ENCODE measurements at places on chromosomes 5 and 9.
A peak's percentile ranks its signal among the peaks of the same experiment; 100 is the strongest.

- DNase-seq, result peak; percentile 9
Observed at GRCh38 chr5:57903458-57903857, 420.8 kb upstream of the ACTBL2 start.

- no peak for DNase-seq
Observed at GRCh38 chr5:163877865-163878264, 372.4 kb downstream of the MAT2B start.

DNA sequence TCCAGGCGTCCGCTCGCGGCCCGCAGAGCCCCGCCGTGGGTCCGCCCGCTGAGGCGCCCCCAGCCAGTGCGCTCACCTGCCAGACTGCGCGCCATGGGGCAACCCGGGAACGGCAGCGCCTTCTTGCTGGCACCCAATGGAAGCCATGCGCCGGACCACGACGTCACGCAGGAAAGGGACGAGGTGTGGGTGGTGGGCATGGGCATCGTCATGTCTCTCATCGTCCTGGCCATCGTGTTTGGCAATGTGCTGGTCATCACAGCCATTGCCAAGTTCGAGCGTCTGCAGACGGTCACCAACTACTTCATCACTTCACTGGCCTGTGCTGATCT is 294 bp downstream of the ADRB2 start:
- DNase-seq, result peak; percentile 42

DNA sequence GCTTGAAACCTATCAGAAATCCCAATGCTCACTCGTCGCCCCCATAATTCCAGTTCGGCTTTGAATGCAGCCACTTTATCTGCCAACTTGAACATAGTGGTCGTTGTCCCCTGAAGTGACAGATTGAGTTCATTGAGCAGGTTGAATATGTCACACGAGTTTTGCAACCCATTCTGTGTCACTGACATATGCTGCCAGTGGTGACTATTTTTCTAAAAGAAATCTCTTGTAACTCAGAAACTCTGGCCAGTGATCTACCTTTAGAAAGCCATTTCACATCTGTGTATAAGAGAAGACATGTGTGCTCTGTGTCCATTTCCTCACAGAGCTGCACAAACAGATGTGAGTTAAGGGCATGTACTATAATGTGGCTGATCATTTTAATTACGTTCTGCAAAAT is 47.0 kb upstream of the LARP1 start:
- DNase-seq, result no peak

- DNase-seq, result no peak
Observed at GRCh38 chr9:115957585-115957984, 196.0 kb upstream of the PAPPA start.

GRCh38 chr5:38258042-38258318 is 379 bp upstream of the EGFLAM start:
- no peak for DNase-seq

DNA sequence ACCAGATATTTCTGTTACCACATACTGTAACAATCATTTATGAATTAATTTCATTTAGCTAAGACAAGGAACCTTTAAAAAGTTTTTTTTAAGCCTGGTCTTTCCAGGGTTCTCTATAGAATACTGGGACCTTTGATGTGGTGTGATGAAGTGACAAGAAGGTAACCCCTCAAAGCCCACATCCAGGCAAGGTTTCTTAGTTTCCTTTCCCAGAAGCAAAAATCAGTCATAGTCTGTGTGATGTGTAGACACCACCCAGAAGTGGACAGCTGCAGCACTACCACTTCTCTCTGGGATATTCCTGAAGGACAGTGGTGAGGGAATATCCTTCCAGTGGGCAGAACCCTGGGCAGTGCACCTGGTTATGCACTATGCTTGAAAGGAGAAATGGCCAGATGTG is 115.6 kb downstream of the TTC39B start:
- DNase-seq, result no peak
